A549 treated with CORT108297 at 1 μM for 4 hours (cell line): ENCODE measurements at places on chromosomes 5 and 9. TPM values are rescaled to one million over a fixed set of nuclear protein-coding genes. Genes with fewer than 3 reads are reported as not detected.

The MFAP3 gene
- 19.1 to 30.3 TPM (median 21.3 TPM) in 5 replicates for total RNA-seq

The ITGA1 gene
- 1.0 to 1.5 TPM (median 1.1 TPM) in 5 replicates for total RNA-seq

The APBA1 gene
- total RNA-seq = 0.11 to 0.29 TPM (median 0.14 TPM) in 5 replicates

The QRFP gene
- not detected in 5 replicates for total RNA-seq

The SKP1 gene
- total RNA-seq = 604 to 794 TPM (median 610 TPM) in 5 replicates

The GPR150 gene
- total RNA-seq = 0.07 to 0.21 TPM (median 0.08 TPM) in 5 replicates

The TBC1D13 gene
- total RNA-seq = 20.5 to 24.0 TPM (median 21.2 TPM) in 5 replicates

The SPATA31D4 gene
- not detected in 5 replicates for total RNA-seq

The TLR4 gene
- total RNA-seq = 0.10 to 0.18 TPM (median 0.13 TPM) in 5 replicates

The GPR21 gene
- total RNA-seq = 0.06 TPM in 1 of 5 replicates, not detected in the others

The HACD4 gene
- 0.99 to 1.2 TPM (median 1.1 TPM) in 5 replicates for total RNA-seq

The GADD45G gene
- total RNA-seq = 0.25 to 0.46 TPM (median 0.34 TPM) in 4 of 5 replicates, not detected in the other

The OR1Q1 gene
- 0.15 TPM in 1 of 5 replicates, not detected in the others for total RNA-seq

The MOB3B gene
- 6.6 to 8.7 TPM (median 7.1 TPM) in 5 replicates for total RNA-seq

The ZNF462 gene
- total RNA-seq = 4.0 to 4.6 TPM (median 4.3 TPM) in 5 replicates
